ENCODE measurements at places on chromosomes 4 and X.

DNA sequence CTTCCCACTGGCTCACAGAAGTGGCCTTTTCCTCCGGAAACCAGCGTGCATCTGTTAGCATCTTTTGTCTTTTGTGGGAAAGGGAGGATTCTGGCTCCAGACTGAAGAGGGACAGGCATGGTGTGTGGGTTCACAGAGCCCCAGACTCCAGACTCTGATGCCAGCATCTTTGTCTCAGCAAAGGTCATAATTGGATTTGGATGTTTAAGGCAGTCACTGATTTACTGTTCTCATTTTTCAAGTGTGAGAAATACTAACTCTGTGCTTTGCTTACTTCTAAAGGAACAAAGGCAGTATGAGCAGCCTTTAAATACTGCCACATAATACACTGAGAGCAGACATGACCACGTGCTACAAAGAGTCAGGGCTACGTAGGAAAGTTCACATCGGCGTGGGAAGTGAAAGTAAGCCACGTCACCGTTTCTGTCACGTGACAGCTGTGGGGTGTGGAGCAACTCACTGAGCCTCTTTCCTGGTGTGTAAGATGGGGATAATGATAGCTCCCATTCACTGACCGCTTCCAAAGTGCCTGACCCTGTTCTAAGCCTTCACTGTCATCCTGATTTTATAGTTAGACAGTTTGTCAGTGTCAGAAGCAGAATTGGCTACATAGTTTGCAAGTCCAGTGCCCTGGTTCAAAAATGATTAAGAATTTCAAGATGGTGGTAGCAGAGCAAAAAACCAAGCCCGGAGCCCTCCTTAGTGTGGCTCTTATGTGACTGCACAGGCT is 24.8 kb upstream of the TMSB4X start:
- DNase-seq: no peak

- DNase-seq: no peak
These were observed 102.2 kb downstream of the MAMLD1 start for GRCh38 chrX:150465326-150465725.

DNA sequence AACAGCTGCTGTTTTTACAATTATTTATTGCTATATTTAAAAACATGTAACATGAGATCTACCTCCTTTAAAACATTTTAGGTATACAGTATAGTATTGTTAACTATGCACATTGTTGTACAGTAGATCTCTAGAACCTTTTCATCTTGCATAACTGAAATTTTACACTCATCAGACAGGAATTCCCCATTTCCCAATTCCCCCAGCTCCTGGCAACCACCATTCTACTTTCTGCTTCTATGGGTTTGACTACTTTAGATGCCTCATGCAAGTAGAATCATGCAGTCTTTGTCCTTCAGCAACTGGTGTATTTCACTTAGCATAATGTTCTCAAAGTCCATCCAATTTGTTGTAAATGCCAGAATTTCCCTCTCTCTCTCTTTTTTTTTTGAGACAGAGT is 9.7 kb upstream of the LSM6 start:
- DNase-seq: no peak

DNA sequence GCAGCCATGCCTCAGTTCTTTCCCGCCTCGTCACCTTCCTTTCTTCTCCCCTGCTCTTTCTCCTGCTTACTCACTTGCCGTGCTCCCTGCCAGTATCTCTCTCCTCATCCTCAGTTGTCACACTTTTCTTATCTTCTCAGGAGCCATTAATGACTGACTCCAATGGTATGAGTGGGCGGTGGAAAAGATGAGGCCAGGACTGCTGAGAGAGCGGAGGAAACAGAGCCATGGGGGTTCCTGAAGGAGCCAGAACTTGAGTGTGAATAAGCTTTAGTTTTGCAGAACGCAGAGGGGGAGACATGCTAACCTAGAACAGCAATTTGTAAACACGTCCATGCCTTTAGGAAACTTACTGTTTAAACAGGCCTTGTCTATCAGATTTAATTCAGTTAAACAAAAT is 126.5 kb downstream of the CHIC2 start:
- no peak for DNase-seq

DNA sequence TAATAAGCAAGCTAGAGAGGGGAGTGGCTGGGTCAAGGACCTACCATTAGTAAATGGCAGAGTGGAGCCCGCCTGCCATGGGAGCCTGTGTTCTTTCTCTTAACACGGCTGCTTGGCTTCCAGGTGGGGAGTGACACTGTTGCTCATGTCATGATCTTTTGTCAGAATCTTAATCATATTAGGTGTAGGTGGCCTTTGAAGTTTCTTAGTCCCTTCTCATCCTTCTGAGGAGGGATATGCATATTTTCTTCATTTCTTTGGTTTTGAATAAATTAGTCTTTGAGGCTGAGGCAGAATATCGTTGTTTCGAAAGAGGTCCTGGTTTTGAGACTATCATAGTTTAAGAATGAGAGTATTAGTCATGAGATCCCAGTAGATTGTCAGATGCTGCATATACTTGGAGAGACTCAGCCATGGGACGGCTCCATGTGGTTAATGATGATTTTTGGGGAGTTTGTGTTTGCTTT is 28.9 kb downstream of the SNX25 start:
- DNase-seq: no peak

- DNase-seq: no peak
These were observed 48.3 kb downstream of the RAI2 start for GRCh38 chrX:17812763-17813162.

DNA sequence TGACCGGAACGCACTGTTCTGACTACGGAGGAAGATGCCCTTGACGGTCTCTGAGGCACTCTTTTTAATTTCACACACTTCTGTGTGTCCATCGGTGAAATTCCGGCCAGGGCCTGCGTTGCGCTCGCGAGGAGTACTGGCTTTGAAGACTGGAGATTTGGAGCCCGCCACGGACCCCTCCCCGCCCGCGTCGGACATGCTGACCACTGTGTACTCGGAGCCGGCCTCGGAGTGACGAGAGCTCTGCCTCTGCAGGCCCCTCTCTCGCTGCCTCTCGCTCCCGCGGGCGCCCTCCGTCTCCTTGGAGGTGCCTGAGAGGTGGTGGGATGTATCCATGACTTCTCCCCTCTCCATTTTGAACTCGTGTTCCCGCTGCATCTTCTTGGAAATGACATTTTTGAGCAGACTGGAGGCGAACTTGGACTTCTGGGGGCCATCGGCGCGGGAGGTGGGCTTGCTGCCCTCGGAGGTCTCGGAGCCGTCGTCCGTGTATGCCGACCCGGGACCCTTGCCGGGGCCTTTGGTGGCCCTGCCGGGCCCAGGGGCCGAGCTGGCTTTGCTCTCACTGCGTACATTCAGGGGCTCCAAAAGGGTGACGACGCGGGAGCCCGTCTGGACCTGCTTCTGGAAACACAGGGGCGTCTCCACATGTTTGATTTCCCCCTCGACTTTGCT is 5.7 kb downstream of the C4orf54 start:
- DNase-seq: no peak

- DNase-seq: no peak
These were observed 2.1 kb downstream of the GAB3 start for GRCh38 chrX:154748712-154749339.

GRCh38 chr4:48635980-48636379 is 144.1 kb downstream of the FRYL start:
- no peak for DNase-seq

GRCh38 chr4:86356425-86357210 is 3.2 kb downstream of the MAPK10 start:
- no peak for DNase-seq

DNA sequence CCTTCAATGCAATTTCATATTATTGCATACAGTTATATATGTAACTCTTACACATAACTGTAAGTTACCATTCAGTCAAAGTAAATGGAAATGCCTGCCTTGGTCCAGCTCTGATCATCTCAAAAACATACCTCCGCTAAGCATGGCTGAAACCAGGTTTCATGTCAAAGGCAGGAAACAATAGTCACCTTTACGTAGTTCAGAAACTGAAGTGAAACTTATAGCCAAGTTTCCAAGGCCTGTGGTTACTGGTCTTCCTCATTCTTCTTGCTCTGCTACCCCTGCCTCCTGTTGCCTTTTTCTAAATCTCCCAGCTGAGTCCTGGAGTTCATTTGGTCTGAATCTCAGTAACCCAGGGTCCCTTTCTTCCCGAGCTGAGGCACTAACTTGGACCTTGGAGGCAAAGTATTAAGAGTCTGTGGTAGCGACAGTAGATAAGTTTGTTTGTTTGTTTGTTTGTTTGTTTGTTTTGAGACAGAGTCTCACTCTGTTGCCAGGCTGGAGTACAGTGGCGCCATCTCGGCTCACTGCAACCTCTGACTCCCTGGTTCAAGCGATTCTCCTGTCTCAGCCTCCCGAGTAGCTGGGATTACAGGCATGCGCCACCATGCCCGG is 30.8 kb downstream of the DAPP1 start:
- DNase-seq: no peak

GRCh38 chr4:149370002-149370401 is 445.6 kb downstream of the IQCM start:
- DNase-seq: no peak

DNA sequence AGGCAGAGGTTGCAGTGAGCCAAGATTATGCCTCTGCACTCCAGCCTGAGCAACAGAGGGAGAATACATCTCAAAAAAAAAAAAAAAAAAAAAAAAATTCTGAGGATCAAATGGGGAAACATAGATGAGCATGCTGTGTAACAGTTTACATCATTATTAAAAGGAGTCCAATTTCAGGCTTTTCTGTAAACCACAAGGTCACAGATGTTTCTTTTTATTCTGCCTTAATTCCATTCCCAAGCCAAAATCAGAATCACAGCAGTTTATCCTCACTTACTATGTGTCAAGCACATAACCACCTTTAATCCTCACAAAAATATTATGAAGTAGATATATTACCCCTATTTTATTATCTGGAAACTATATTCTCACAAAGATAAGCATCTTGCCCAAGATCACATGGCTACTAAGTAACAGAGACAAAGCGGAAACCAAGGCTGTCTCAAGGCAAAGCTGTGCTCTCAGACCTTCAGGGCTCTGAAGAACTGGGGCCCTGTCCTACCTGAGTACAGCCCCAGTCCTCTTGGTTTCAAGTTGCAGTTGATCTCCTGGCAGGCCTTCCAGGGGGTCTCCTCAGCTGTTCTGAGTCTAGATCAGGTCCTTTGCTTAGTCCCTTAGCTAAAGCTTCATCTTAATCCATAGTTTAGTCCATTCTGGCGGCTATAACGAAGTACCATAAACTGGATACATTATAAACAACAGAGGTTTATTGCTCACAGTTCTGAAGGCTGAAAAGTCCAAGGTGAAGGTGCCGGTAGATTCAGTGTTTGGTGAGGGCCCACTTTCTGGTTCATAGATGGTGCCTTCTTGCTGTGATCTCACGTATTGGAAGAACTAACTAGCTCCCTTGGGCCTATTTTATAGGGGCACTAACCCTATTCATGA is 141.3 kb downstream of the PALLD start:
- DNase-seq: no peak

DNA sequence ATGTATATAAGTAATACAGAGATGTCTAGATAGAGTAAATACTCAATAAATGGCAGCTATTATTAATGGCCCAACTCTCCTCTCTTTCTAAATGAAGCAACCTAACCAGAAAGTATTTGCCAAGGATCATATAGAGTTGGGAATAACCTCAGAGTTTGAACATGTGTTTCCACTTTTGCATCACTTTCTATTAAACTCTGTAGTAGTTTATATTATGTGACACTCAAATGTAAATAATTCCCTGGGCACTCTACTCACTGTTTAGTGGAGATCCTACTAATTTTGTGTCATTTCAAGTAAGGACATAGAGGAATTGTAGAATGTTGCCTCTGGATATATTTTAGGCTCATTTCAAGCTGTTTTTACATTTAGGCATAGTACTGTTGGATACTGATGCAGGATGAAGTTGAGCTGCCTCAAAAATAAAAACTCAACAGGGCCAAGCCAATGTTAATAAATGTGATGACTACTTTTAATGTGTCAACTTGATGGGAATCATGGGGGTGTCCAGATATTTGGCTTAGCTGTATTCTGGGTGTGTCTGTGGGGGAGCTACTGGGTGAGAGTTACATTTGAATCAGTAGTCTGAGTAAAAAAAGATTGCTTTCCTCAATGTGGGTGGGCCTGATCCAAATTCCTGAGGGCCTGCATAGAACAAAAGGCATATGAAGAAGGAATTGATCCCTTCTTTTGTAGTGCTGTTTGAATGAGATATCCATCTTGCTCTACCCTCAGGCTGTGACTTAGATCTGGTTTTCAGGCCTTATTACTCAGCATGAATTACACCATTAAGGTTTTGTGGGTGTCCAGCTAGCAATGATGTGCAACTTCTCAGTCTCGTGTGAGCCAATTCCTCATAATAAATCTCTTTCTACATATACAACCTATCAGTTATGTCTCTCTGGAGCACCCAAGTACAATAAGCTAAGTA is 1368.2 kb downstream of the STIM2 start:
- no peak for DNase-seq
